ENCODE measurements at places on chromosomes 13 and 19. TPM values are rescaled to one million over a fixed set of nuclear protein-coding genes. Genes with fewer than 3 reads are reported as not detected.

ZNF730 gene
- 8.9 TPM for polyA plus RNA-seq

ZNF613 gene
- 14.8 TPM for polyA plus RNA-seq

GAS6 gene
- 20.7 TPM for polyA plus RNA-seq

CYP4F8 gene
- 0.09 TPM for polyA plus RNA-seq

ZNF813 gene
- 4.0 TPM for polyA plus RNA-seq

SCGB2B2 gene
- polyA plus RNA-seq, result 1.4 TPM

NBEA gene
- 7.7 TPM for polyA plus RNA-seq

C13orf42 gene
- polyA plus RNA-seq, result not detected

TEX26 gene
- 3.3 TPM for polyA plus RNA-seq

LYL1 gene
- 6.2 TPM for polyA plus RNA-seq

ZNF284 gene
- polyA plus RNA-seq, result 10.2 TPM

PSG7 gene
- not detected for polyA plus RNA-seq

HIPK4 gene
- polyA plus RNA-seq, result 0.17 TPM

PBX4 gene
- 17.4 TPM for polyA plus RNA-seq

ZNF610 gene
- polyA plus RNA-seq, result 11.2 TPM

- DNase-seq, result no peak
These were observed 20.6 kb upstream of the CD33 start for GRCh38 chr19:51204321-51204720.

GRCh38 chr13:113267642-113268405 is 29.2 kb upstream of the LAMP1 start:
- no peak for DNase-seq

DNA sequence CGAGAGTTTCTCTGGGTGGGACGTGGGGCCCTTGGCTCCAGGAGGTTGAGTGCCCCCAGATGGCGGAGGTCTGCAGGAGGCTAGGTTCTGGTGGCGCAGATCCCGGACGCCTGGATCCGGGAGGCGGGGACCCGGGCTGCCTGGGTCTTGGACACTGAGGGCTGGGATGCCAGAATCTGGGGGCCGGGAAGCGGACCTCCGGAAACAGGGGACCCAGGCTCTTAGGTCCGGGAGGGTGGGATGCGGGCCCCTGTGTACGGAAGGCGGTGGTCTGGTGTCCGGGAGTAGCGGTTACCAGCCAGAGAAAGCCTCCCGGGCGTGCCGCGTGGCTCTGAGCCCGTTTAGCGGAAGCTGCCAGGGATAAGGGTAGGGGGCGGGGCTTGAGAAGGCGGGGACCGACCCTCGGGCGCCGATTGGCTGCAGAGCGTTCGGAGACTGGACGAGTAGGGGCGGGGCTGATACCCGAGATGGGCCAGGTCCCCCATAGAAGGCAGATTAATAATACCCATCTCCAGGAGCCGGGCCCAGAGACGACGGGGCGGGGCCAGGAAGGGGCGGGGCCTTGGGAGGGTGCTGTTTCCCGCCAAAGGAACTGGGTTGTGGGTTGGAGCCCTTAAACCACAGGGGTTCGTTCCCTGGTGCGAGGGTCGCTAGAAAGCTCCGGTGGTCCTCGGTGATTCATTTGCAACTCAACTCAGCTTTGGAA is at the start of gene SLC1A5:
Gene SLC1A5 (minus strand): TSS at position 333 of the 706 bp plus-strand sequence. CDS start 629 bp downstream, outside the sequence.
- peak; percentile 94 for DNase-seq

GRCh38 chr13:22569811-22570210 is 611.0 kb upstream of the SGCG start:
- peak; percentile 18 for DNase-seq

GRCh38 chr13:59356607-59357006 is 807.1 kb downstream of the DIAPH3 start:
- peak; percentile 50 for DNase-seq

DNA sequence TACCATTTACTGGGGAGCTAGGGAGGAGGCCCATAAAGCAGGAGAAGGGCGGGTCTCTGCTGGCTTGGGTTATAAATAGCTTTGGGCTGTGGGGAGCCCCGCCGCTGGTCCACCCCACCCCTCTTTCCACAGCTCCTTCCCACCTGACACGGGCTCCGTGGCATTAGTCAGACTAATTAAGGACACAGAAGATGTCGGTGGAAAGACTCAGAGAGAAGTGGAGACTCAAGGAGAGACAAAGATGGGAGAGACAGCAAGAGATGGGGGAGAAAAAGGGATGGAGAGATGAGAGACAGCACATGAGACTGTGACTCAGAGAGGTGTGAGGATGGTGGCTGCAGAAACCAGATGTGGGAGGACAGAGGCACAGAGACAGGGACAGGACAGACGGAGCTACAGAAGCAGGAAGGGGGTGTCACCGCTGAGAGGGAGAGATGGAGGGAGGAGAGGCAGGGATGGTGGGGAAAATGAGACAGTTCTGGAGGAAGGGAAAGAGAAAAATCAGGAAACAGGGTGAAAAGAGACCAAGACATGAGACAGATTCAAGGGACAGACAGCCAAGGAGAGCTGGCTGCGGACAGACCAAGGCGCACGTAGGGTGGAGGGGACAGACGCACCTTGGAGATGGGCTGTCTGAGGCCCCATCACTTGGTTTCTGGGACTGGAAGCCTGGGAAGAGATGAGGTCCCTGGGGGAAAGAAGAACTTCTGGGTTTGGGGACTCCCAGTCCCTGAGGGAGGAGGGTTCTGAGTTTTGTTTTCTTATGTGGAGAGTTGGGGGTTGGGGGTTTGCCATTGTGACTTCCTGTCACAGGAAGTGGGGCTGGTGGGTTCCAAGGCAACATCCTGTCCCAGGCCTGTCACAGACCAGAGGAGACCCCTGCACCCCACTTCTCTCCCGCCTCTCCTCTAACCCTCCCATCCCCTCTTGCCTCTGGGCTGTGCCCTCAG is 4.1 kb downstream of the ARHGEF1 start:
- DNase-seq, result no peak

GRCh38 chr13:23876265-23876664 is 12.9 kb downstream of the MIPEP start:
- DNase-seq, result no peak

- no peak for DNase-seq
These were observed 1537.4 kb downstream of the SLITRK1 start for GRCh38 chr13:82344867-82345266.

GRCh38 chr13:44350775-44351504 is 22.7 kb upstream of the SERP2 start:
- DNase-seq, result no peak

DNA sequence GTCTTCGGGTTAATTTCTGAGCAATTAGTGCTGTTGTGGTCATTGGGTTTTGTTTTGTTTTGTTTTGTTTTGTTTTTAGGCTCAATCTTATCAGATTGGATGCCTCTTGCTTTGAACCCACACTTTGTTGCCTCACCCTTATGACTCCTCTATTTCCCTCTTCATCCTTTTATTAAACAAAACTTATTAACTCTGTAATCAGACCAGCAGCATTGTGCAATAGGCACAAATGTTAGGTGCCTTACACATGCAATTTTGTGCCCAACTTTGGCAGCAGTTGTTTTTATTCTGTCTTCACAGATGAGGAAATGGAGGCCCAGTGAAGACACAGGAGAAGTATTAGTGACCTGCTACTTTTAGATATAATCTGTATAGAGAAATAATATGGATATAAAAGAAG is 377.7 kb downstream of the KCNRG start:
- DNase-seq, result no peak

- DNase-seq, result no peak
These were observed 65.4 kb upstream of the ZNF91 start for GRCh38 chr19:23460656-23461055.

DNA sequence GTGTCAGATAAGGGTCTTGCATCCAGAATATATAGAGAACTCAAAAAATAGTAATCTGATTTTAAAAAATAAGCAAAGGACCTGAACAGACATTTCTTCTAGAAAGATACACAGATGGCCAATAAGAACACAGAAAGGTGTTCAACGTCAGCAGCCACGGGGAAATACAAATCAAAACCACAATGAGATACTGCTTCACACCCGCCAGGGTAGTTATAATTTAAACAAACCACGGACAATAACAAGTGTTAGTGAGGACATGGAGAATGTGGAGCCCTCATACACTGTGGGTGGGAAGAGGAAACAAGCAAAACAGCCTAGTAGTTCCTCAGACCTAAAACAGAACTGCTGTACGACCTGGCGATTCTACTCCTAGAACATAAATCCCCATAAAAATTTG is 26.7 kb upstream of the NAPA start:
- DNase-seq, result no peak

- no peak for DNase-seq
These were observed 77.4 kb upstream of the FARP1 start for GRCh38 chr13:98065468-98065867.

DNA sequence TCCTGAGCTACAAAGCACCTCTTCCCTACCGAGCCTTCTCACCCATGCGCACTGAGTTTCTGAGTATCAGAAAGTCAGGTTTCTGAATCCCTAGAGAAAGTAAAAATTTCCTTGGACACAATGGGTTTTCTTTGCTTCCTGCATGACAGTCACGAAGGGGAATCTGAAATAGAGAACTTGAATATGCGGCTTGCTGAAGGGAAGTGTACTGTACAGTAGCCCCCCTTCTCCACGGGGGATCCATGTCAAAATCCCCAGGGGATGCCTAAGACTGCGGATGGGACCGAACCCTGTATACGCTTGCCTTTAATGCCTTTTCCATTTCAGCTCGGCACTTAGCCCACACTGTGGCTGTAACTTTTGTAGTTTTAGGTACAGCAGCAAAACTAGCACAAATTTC is 107.9 kb downstream of the GGACT start:
- no peak for DNase-seq

DNA sequence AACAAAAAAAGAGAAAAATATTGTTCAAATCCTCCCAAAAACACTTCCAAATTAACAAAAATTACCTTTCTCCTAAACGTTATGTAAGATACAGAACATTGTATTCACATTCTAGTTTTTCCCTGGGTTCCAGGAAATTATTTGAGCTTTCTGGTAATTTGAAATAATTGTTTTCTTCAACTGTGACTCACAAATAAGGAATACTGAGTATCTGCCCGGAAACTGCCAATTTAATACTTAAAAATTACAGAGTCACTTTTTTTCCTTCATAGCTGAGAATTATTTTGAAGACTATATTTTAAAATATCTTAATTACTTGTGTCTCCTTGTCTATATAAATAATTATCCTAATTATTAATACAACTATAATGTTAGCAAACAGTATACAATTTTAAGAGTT is 709.0 kb upstream of the ARGLU1 start:
- DNase-seq, result no peak

- no peak for DNase-seq
These were observed 200.5 kb upstream of the IRS2 start for GRCh38 chr13:109986851-109987250.

DNA sequence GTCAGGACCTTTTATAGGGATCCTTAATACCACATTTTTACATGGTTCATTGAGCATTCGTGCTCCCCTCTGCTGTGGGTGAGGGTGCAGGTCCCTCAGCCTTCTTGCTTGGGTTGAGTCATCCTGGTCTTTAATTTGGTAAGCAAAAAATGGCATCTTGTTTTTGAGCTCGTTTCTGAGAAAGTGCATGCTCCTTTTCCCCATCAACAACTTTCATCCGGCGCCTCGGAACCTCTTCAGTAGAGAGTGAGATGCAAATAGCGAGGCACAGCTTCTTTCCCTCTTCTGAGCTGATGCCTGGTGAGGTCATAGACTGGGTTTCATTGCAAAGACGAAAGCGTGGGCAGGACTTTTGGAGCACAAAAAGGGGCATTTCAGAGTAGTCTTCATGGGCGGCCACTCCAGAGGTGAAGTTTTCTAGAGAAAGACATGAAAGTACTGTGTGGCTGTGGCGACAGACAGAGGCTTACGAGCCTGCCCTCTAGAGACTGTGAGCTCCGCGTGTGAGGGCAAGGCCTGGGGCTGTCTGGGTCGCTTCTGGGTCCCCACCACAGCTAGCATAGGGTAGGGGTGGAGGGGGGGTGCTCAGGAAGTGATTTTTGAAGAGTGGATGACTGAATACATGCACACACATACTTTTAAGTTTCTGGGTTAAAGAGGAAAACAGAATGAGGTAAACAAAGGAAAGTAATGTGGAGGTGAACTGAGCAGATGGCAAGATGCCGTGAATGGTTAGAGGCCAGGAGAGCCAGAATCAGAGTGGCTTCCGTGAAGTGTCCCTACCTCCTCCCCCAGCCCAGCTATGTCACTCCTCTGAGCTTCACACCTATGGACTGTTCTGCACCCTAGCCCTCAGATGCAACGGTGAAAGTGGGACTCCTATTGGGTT is 44.3 kb downstream of the BBC3 start:
- no peak for DNase-seq
